ENCODE measurements at places on chromosomes 13 and 19.

- DNase-seq, result peak; percentile 45
Observed at GRCh38 chr19:55283548-55284377, at the start of gene BRSK1. TSS of gene BRSK1 (plus strand) at chr19:55283997. CDS start at chr19:55284443, 446 bp downstream.

GRCh38 chr19:52200044-52200443, 10.2 kb downstream of the PPP2R1A start:
- DNase-seq, result no peak

GRCh38 chr19:49098795-49099194, 13.5 kb downstream of the SNRNP70 start:
- no peak for DNase-seq

DNA sequence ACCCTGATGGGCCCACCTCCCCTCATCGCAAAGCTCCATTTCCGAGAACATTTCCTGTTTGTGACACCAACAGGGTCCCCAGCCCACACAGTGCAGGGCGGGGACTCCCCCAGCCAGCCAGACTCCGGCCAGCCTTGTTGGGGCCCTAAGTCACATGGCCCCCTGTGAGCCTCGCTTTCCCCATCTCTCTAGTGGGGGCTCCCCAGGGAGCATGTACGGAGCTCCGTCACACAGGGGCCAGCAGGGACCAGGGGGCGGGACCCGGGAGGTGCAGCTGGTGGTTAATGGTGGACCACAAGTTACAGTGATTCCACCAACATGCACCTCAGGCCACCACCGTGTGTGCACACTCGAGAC, 1.7 kb downstream of the TBXA2R start:
- DNase-seq, result no peak

GRCh38 chr19:16185768-16186123, 536 bp downstream of the FAM32A start:
- peak; percentile 15 for DNase-seq

DNA sequence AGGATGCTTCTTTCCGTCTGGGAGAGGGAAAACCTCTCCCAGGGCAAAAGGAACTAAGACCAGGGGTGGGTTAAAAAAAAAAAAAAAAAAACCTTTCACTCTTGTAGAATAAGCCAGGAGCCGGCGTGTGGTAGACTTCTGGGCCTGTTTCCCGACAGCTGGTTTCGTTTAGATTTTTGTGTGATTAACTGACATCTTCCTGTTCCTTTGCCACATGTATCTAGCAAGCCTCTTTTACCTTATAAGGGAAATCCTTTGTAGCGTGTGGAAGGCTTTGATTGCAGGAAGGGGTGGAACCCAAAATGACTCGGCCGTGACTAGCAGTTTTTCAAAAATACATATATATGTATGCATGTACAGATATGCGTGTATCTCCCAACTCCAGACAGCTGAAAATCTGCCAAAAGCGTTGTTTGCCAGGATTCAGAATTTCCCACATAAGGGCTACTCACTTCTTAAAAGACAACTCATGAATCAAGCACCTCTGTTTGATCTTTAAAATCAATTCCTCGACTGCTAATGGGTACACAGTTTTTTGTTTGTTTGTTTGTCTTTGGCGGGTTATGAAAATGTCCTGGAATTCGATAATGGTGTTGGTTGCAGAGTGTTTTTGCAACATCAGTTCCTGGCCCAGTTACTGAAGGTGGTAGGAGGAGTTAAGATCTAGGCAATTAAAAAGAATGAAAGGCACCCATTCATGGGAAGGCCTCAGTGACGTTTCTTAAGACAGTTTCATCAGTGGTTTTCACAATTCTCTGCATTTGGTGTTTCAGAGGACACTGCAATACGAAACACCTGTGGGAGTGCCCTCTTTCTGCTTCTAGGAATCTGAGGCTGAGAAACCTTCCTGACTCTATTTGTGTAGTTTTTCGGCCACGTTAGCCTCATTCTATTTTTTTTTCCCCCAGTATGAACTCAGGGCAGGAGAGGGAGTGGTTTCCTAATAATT, 2.7 kb downstream of the TPM4 start:
- peak; percentile 49 for DNase-seq

Measured in activated T-cell treated with anti-CD3 and anti-CD28 coated beads for 4 hours (primary cell).